T-helper 22 cell (primary cell): ENCODE measurements at places on chromosomes 11 and 22.

GRCh38 chr22:42433754-42434682, 1.8 kb upstream of the NFAM1 start:
- no peak for DNase-seq

DNA sequence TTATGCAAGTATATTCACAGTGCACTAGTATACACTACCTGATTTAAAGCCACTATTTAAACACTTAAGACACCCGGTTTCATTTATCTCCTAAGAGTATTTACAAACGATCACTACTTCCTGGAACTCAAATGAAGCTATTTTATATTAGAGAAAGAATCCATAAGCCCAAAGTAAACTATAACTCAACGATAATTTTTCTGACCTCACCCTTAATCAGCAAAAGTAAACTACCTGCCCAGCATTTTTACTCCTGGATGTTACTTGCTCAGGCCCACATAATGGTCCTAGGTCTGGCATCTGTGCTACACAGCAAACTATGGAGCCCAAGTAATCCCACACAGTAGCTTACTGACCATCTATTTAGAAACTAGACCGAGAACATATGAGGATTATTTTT, 33.4 kb downstream of the TSG101 start:
- no peak for DNase-seq

DNA sequence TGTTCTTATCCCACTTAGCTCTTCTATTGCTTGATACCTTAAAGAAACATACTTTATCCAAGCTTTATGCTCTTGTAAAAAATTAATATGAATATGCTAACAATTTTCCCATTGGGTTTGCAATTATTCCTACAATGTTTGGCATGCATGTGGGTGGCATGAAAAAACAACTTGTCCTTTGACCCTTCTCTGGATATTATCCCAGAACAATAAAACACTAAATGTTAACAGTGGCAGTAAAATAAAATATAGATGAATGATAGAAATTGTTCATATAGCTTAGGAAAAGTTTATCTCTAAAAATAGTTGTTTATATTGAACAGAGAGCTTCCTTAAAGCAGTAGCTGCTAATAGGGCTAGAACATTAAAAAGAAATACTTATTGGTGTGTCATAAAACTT, 860.5 kb upstream of the LRRC4C start:
- no peak for DNase-seq

- DNase-seq = no peak
Measured at GRCh38 chr11:124887667-124888013, 10.0 kb downstream of the ROBO4 start.

- no peak for DNase-seq
Measured at GRCh38 chr11:15213471-15214231, 98.9 kb downstream of the INSC start.

- DNase-seq = no peak
Measured at GRCh38 chr11:45857961-45858474, 10.7 kb downstream of the CRY2 start.

DNA sequence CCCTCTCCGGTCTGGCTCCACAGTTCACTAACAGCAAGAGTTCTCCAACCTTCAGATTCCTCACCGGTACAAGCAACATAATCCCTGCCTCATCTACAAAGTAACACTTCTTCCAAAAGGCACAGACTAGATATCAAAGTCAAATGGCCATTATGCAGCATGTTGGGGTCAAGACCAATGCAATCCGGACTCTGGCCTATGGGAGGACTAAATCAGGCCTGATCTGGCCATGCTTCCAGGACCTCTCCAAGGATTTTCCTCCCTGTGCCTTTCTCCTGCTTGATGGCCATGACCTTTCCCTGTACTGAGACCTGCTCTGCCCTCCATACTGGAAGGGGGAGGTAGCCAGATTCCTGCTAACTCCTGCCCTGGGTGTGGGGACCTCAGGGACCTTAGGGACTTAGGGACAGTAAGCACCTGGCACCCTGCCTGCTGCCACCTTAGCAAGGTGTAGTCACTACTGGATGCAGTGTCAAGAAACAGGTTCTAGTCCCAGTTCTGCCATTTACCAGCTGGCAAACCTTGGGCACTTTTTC, 6.7 kb downstream of the TBC1D10A start:
- no peak for DNase-seq

DNA sequence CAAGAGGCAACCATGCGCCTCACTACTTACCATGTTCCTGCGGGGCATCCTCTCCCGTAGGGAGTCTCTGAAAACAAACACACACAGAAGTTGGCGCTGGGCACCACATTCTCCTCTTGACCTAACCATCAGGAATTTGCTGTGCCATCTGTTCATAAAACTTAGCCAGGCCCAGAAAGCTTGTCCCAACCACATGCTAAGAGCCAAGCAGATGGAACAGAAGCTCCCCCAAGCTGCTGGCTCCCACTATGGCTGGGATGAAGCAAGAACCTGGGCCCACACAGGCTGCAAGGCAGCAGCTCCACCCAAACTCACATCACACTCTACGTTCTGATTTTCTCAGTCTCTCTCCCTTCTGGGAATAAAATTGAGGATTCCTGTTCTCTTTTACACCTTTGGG, 17.4 kb downstream of the HPS4 start:
- no peak for DNase-seq

DNA sequence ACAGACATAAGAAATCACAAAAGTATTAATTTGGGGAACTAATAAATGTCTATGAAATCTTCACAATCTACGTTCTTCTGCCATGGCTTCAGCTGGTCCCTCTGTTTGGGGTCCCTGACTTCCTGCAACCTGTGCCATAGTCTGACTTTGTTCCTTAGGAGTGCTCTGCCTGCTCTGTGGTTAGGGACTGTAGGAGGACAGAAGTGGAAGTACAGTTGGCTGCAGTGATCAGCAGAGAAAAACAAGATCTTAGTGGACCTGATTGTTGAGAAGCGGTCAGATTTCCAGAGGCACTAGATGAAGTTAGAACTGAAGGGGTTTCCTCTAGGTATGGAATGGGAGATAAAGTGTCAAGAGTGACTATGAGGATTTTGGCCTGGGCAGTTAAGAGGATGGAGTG, 80.6 kb downstream of the PPP6R3 start:
- no peak for DNase-seq

DNA sequence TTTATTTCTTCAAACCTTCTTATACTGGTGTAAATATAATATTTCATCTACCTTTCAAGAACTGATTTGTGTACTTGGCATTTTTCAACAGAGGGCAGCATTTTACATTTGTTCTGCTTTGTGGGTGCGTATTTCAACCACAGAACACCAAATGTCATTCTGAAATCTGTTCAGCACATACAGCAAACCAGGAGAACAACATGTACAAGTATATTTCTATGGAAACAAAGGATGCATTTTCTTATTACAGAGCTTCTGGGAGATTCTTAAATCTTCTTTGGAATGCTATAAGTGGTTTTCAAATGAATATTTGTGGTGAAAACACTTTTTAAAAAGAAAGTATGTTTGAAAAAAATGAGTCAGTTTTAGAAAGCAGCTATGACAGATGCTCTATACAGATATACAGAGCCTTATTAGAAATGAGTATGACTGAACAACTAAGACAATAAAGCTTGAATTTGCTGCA, 946.0 kb downstream of the FAM181B start:
- DNase-seq = no peak

GRCh38 chr22:39515266-39516050, 4.9 kb upstream of the ATF4 start:
- no peak for DNase-seq

DNA sequence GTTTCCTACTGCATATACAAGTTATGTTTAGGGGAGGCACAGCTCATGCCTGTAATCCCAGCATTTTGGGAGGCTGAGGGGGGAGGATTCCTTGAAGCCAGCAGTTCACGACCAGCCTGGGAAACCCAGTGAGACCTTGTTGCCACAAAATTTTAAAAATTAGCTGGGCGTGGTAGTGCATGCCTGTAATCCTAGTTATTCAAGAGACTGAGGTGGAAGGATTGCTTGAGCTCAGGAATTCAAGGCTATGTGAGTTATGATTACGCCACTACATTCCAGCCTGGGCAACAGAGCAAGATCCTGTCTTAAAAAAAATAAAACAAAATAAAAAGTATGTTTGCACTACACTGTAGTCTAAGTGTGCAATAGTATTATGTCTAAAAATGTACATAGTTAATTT, 108.8 kb upstream of the TEAD1 start:
- DNase-seq = no peak

DNA sequence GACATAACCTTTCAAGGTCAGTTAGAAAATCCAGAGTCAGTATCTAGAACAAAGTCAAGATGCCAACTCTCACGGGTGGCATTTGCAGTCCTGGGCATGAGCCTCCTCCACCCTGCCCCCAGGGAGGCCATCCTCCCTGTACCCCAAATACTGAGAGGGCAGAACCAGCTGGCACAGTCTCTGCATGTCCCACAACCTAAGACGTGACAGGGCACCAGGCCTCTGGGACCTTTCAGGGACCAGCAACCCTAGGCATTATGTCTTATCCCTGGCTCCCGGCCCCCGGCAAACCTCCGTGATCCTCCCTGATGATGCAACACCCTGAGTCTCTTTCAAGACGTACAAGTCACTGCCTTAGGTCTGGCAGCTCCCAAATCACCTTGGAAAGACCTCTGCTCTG, 2.0 kb downstream of the MB start:
- DNase-seq = no peak

- DNase-seq = no peak
Measured at GRCh38 chr11:66580803-66581202, 12.1 kb downstream of the CCDC87 start.

GRCh38 chr11:35454362-35454761, 35.0 kb upstream of the SLC1A2 start:
- DNase-seq = no peak

DNA sequence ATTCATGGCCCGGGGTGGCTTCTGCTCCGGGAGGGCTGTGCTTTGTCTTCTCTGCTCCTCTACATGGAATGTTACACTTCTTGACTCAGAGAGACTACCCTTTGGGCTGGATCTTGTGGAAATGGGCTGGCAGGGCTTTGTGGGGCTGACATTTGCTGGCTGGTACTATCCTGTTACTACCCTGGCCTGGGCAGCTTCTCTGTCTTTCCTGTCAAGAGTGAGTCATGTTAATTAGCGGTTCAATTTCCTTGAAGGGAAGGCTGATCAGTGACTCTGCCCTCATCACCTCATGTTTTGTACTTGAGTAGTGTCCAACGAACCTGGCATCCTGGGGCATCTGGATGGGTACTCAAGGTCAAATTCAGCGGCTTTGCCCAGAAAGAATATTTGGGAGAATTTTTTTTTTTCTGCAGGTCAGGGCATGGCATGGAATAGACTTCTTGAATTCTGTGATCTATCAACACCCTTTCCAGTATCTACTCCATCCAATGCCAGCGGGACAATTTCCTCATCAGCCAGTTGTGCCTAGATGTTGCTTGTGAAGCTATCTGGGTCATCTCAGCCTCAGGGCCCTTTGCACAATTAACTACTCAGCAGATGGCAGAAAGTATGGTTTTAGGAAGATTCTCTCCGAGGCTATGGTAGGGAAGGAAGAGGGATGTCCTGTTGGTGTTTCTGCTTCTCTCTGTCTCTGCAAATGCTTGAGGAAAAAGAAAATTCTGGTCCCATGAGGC, 140.5 kb upstream of the PLET1 start:
- DNase-seq = no peak

DNA sequence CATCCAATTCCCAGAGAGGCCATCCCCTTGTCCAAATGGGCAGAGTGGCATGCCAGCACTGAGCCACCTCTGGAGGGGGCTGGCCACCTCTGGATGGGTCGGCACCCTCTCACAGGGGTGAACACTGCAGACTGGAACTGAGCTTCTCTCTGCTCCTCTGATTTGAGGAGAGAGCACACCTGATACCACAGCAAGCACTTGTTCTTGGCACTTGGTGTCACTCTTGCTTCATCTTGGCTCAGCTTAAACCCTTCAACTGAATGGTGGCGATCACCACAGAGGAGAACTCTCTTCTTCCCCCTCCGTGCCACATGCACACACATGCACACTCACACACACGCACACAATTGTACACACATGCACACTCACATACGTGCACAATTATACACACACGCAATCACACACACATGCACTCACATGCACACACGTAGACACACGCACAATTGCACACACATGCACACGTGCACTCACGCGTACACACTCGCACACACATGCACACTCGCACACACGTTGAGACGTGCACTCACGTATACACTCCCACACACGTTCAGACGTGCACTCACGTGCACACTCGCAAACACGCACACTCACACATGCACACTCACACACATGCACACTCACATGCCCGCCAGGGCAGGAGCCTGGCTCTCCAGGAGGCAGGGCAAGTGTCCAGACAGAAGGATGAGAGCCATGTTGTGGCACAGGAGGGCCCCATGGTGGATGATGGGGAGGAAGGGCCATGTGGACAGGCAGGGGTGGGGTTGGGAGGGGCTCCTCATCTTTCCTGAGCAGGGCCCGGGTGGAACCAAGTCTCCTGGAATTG, 23.4 kb downstream of the OVOL1 start:
- DNase-seq = no peak
